ENCODE measurements at places on chromosomes 2 and 18.

- DNase-seq: no peak
These were observed 4.9 kb downstream of the TM4SF20 start for GRCh38 chr2:227374158-227374557.

DNA sequence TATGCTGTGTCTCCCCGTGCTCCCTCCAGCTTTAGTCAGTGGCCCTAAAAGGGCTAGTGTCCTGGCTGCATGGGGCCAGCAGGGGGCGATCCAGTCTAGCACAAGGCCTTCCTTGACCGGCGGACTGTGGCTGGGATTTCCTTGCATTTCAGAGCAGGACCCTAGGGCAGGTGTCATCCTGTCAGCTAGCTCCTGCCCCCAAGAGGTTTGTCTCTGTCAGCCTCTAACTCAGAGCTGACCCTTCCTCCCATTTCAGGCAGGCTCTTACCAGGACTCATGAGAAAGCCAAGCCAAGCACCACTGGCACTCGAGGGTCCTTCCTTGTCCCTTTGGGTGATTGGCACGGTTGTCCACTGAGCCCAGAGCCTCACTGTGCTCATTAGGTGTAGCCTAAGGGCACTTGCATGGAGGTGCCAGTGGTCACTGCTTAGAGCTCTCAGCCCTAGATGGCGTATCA, 140.3 kb downstream of the RPIA start:
- no peak for DNase-seq

- peak; percentile 97 for DNase-seq
These were observed at the start of gene CHMP1B for GRCh38 chr18:11851146-11851805. CHMP1B (plus strand) TSS chr18:11851413; CDS start chr18:11851512, 99 bp downstream.

- no peak for DNase-seq
These were observed 507.3 kb upstream of the LRRTM4 start for GRCh38 chr2:78029392-78029995.

DNA sequence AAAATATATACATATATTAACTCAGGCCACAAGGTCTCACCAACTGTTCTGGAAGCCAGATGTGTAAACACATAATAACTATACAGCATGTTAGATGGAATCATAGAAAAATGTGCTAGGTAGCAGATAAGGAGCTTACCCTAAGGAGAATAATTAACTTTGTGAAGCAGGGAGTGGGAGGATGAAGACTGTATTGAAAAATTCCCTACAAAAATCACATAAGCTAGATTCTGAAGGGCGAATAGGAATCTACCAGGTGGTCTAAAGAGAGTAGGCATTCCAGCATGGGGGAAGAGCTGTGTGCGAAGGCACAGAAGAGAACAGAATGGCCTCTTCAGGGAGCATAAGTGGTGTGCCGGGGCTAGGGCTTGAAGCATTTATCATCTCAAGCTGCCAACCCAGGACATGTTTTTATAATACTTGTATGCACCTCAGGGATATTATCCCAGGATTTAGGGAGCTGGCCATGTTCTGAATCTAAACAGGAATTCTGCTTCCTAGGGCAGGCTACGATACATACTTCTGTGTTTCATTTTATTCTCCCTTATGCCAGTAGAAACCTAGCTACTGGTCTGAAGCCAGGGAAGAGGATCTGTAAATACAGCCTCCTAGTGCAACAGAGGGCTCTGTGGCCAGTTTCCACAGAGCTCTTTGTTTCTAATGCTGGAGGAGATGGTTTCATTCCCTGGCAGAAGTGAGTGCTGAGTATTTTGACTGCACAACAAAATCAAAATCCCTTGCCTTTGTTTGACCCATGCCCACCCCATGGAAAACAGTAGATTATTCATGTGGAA, 56.7 kb downstream of the NEMP2 start:
- DNase-seq: no peak

DNA sequence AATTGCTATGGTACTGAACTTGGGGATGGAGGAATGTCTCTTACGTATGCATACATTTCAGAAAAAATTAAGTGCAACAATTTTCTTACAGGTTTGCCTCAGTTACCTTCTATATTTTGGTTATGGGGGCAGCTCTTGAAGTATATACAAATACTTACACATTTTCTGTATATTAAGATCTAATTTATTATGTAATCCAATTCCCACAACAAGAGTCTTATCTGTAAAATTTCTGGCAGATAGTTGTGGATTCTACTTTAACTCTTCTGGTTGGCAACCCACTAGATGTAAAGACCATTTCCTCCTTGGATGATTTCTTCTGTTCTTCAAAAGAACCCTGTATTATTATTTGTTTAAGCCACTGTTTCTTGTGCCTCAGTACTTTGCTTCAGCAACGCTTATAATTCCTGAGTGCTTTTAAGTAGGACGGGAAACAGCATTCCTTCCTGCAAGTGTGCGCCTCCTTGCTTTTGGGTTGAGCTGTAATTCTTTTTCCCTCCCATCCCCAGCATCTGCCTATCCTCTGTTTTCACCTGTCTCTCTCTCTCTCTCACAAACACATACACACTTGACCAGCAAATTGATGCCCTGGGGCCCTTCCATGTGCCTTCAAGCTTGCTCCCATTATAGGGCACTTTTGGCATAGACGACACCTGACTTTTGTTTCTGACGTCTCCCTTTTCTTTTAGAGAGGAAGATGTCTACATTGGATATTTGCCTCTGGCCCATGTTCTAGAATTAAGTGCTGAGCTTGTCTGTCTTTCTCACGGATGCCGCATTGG, 61.4 kb downstream of the ACSL3 start:
- no peak for DNase-seq

GRCh38 chr2:9419541-9419940, 3.8 kb downstream of the ITGB1BP1 start:
- no peak for DNase-seq

GRCh38 chr2:120314690-120315366, 31.1 kb upstream of the INHBB start:
- no peak for DNase-seq

DNA sequence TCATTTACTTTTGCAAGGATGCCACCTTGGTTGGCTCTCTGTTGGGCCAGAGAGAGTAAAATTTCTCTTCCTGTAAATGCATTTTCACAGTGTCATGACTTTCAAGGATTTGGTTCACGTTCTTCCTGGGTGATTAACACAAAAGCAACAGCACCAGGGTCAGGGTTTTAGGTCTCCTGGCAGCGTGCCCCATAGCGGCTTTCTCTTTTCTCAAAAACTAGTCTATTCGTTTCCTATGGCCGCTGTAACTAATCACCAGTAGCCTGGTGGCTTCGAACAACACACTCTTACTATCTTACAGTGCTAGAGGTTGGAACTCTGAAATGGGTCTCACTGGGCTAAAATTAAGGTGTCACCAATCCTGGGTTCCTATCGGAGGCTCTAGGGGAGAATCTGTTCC, 56.3 kb upstream of the ACMSD start:
- DNase-seq: no peak

- no peak for DNase-seq
These were observed 69.9 kb upstream of the CTLA4 start for GRCh38 chr2:203797712-203798111.

- no peak for DNase-seq
These were observed 46.4 kb downstream of the ADCY3 start for GRCh38 chr2:24873619-24874018.

DNA sequence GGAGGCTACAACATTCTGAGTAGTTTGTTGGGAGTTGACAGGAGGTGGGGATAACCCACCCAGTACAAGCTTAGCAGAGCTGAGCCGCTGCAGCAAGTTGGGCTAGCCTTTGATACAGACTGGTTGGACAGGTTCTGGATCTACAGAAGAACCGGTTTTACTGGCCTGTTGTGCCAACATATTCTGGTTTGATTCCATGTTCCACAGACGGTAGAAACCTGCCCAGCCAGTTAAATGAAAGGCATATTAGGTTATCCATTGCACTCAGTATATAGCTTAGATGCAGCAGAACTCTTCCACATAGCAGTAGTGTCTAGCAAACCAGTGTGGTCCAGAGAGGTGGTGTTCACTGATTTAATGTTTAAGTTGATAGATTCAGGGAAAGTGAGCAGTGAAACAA, 19.3 kb upstream of the RBBP8 start:
- DNase-seq: no peak

DNA sequence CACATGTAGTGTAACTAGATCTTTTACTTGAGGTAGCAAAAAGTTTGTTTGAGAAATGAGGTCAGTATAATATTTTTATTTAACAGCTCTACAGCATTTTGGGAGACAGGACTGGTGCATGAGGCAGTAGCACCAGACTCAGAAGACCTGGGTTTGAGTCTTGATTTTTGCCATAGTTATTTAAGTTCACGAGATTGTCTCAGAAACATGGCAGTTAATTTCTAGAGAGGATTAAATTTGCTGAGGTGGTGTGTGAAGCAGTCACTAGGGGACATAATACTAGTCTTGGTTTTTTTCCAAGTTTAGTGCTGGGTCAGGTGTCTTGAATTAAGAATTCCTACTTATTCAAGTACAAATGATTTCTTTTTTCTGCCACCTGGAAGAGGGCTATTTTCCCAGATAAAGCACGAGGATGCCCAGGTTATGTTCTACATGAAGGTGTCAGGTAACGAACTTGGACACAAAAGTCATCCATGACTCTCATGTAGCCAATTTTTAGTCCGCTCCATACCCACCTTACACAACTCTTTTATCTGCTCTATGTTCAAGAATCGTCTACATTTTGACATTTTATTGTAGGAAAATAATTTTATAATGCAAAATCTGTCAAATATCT, 1.4 kb downstream of the MARCHF7 start:
- DNase-seq: no peak

DNA sequence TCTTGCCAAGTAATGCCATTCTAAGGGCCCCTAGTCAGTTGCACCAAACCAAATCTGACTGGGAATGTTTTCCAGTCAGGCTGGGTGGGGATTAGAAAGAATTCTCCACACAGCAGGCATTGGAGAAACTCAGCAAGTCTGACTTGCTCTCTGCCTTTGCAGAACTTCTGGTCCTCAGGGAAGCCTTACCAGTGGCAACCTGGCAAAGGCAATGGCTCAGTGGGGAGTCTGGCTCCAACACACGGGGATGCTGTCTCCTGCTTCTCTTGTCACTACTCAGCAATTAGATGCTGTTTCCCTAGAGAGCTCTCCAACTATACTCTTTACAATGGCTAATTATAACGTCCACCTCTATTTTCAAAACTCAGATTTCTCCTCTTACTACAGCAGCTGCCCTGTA, 810.7 kb downstream of the LRRTM4 start:
- no peak for DNase-seq
